ENCODE measurements at places on chromosomes 3 and 15. TPM values are rescaled to one million over a fixed set of nuclear protein-coding genes. Genes with fewer than 3 reads are reported as not detected.

- no peak overlapping the region for H3K4me3 ChIP-seq
- no peaks in the 10 kb centered on the region for H3K36me3 ChIP-seq
Observed at GRCh38 chr3:55571913-55572312, 84.8 kb upstream of the WNT5A start.

- peak overlapping the region; percentile 87 for H3K27ac ChIP-seq
- H3K4me1 ChIP-seq: peaks cover 39% of the 10 kb centered on the region
- H3K4me3 ChIP-seq: peak overlapping the region; percentile 87
- peaks cover 14% of the 10 kb centered on the region for H3K36me3 ChIP-seq
- peak; percentile 39 for DNase-seq
Observed at GRCh38 chr3:183161552-183162336, 790 bp downstream of the LAMP3 start.

GRCh38 chr15:35166730-35167359, 81.8 kb upstream of the NANOGP8 start:
- no peaks in the 10 kb centered on the region for H3K4me1 ChIP-seq
- H3K27me3 ChIP-seq: peaks cover 3% of the 10 kb centered on the region
- H3K4me3 ChIP-seq: no peak overlapping the region
- DNase-seq: no peak

- H3K27me3 ChIP-seq: no peaks in the 10 kb centered on the region
- H3K4me1 ChIP-seq: no peaks in the 10 kb centered on the region
- no peaks in the 10 kb centered on the region for H3K36me3 ChIP-seq
- H3K4me3 ChIP-seq: no peak overlapping the region
Observed at GRCh38 chr3:170307671-170308405, 49.7 kb upstream of the SKIL start.

DNA sequence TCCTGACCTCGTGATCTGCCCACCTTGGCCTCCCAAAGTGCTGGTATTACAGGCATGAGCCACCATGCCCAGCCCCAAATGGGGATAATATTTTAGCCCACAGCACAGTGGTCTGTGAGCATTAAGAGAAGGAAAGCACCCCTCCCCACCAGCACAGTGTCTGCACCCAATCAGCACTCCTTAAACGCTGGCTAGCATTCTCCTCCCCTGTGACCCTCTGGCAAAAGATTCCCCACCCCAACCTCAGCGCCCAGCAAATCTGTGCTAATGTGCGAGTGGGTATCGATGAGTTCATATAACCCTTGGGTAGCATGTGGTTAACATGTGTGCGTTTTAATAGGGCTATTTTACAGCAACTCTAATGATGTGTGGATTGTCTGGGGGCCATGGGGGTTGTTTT, 18.3 kb upstream of the EPHB3 start:
- H3K36me3 ChIP-seq: no peaks in the 10 kb centered on the region
- no peak overlapping the region for H3K27ac ChIP-seq
- H3K4me1 ChIP-seq: peaks cover 4% of the 10 kb centered on the region
- DNase-seq: no peak
- peaks cover 28% of the 10 kb centered on the region for H3K27me3 ChIP-seq

DNA sequence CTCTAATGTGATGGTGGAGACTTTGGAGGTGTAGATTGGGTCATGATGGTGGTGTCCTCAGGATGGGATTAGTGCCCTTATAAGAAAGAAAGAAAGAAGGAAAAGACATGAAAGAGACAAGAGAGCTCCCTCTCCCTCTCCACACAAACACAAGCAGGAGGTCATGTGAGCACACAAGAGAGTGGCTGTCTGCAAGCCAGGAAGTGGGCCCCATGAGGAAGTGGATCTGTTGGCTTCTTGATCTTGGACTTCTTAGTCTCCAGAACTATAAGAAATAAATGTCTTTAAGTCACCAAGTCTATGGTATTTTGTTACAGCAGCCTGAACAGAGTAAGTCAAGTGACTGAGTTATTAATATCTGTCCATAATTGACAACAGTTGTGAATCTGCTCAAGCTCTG, 17.1 kb downstream of the IQCB1 start:
- no peak overlapping the region for H3K27ac ChIP-seq
- no peak overlapping the region for H3K4me3 ChIP-seq
- H3K4me1 ChIP-seq: peaks cover 58% of the 10 kb centered on the region
- DNase-seq: no peak
- peaks cover 81% of the 10 kb centered on the region for H3K36me3 ChIP-seq

DNA sequence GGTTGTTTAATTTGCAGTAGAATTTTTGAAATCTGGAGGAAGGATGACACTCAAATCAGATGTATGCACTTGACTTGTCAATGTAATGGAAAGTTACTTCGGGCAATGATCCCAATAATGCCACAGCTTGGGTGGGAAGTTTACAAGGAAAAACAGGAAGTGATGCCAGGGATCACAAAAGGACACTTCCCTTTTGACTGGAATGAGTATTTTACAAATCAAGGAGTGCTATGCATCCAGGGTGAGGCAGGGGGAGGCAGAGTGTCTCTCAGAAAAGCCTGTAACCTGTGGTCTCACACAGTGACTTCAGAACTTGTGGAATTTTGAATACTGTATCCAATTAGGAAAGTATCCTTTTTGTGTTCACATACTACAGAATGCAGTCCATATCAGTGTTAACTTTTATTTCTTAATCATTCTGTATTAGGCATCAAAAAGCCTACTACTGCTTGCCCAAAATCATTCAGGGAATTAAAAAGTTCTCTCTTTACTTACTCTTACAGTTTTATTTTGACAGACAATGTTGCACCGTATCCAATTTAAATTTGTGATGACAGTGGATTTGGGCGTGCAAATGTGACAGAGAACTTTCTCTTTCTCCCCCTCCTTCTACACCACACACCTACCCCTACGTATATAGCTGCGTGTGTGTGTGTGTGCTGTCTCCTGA, 445.1 kb downstream of the MECOM start:
- no peak overlapping the region for H3K4me3 ChIP-seq
- no peaks in the 10 kb centered on the region for H3K27me3 ChIP-seq
- no peak for DNase-seq
- H3K27ac ChIP-seq: no peak overlapping the region
- no peaks in the 10 kb centered on the region for H3K4me1 ChIP-seq

The ABHD17C gene
- 5.4 TPM for total RNA-seq

The TMEM158 gene
- total RNA-seq: not detected

The SEMA7A gene
- 62.4 TPM for total RNA-seq

The MGLL gene
- total RNA-seq: 1.1 TPM
